ENCODE measurements at places on chromosomes 16 and 17.

- DNase-seq, result no peak
These were observed 1.5 kb downstream of the VPS35 start for GRCh38 chr16:46687486-46687885.

DNA sequence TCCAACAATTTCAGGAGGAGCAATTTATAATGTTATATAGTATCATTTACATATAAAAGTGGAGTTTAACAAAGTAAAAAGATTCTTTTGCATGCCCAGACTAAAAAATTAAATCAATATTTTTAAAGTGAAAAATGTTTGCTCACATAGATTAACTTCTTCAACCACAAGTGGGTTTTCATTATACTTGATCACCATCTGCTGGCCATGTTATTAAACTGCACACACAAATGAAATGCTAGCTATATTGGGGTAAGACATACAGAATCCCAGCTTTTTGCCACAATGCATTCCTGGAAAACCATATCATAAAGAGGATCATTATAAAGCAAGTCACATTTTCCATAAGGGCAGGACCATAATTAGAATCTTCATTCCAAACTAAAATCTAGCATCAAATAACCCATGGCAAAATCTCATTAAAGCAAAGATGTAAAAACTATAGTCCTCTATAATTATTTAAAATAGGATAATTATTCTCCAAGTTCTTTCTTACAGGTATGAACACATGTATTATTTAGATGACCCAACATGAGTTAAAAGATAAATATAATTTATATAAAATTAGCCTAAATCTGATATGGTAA, 26.3 kb downstream of the CEP112 start:
- no peak for DNase-seq

DNA sequence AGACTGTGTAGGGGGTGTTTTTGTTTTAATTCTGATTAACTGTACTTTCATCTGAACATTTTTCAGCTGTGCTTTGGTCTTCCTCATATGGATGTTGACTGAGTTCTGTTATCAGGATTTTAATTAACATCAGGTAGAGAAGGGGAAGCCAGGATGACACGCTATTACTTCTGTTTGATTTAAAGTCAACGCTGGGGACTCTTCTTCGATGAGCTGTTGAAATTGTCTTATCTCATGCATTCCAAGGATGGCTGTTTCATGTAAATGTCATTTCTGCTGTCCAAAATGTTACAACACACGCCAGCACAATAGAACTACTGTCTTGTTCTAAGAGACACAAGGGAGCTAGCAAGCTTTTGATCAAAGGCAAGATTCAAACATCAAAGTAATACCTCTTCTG, 263.3 kb upstream of the CDH5 start:
- DNase-seq, result no peak

DNA sequence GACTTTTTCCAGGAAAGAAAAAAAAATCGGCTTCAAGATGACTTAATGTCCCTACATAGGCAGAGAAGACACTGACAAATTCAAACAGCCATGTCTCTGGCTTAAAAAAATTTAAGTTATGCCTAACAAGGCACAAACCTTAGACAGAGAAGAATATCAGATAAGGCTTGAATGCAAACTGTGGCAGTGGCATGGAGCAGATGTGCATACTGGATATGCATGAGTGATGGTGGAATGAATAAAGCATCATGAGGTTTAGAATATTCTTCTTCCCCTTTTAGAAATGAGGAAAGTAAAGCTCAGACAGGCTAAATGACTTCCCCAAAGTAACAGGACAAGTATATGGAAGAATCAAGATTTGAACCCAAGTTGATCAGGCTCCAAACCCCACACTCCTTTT, 23.2 kb upstream of the WSCD1 start:
- DNase-seq, result no peak

DNA sequence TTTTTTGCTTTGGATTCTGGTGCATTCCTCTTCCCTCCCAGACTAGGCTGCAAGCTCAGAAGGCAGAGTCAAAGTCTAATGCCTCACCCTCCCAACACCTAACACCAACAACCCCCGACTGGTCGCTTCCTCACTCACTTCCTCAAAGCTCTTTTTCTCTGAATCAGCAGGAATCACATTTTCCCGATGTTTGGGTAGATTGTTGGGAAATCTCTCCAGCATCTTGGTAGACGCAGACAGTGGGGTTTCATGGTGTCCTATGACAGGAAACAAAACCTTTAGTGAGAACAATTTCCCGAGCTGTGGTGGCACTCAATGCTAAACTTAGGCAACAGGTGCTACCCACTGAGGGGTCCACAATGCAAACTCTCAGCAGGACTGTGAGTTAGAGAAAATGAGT, 39.9 kb upstream of the ICAM2 start:
- no peak for DNase-seq

DNA sequence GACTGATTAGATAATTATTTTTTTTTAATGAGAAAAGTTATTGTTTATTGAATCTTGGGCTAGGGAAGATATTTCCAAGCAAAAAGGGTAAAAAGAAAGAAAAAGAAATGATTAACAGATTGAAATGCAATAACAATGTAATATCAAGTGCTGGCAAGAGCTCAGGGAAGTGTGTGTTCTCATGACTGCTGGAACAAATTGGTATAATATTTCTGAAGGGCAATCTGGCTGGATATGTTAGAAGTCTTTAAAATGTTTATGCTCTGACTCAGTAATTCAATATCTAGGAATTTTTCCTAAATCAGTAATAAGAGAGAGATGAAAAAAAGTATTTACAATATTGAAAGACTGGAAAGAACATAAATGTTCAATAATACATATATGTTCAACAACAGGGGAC, 7.6 kb upstream of the ZNF624 start:
- DNase-seq, result no peak

DNA sequence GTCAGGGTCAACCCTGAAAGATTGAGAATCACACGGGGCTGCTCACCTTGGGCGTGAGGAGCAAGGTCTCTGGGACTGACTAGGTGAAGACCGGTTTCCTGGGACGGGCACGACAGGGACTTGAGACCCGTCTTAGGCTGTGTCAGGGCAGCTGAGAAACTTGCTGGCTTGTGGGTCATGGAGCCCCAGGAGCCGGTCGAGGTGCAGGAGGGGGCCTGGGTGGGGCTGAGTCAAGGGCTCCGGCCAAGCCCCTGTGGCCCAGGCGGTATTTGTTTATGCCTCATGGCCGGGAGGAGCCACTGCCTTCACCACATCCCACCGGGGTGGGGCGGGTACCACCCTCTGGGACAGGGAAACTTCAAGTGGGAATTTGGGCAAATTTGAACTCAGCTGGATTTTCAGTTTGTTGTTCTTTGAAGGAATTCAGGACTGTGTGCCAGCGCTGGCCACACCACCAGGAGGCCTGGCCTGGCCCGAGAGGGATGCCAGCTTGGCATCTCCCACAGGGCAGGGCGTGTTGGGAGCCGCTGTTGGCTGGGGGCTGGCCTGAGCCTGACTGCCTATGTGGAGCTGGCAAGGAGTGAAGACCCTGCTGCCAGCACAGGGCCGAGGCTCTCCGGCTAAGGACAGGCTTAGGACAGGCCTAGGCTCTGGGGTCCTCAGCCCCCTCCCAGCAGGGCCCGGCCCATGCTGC, 116.1 kb downstream of the METRNL start:
- DNase-seq, result no peak

DNA sequence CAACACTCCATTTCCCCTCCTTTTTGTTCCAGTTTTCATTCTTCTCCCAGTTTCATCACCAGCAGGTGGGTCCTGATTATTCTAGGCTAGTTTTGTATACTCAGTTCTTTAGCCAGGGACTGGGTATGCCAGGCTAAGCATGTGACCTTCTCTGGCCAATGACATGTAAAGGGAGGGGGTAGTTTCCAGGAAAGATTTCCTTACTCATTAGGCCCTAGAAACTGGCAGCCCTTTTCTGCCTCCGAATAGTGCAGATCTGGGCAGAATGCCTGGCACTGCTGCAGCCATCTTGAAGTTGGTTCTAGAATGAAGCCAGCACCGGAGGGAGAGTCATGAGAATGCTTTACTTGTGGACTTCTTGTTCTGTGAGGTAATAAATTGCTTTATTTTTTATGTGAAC, 126.9 kb upstream of the AXIN2 start:
- DNase-seq, result no peak

DNA sequence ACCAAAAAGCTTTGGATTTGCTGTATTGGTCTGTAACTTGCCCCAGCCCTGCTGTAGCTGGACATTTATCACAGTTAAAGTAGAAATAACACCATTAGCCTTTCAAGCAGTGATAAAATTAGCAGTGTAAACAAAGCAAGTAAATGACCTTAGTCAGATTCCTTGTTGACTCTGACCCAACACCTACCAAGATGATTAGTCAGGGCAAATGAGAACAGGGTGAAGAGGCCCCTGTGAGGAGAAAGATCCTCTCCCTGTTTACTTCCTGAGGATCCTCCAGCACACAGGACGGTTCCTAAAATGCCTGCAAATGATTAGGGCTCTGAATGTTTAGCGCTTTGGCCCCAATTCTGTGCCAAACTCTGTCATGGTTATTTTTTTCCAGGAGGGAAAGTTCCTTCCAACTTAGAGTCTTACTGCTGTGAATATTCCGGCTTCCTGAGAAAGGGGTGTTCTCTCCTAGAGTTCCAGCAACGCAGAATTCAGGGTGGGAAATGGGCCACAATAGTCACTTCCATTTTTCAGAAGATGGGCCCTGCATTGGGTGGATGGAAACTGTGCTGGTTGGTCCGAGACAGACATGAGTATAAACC, 259.0 kb upstream of the MYOCD start:
- DNase-seq, result no peak

DNA sequence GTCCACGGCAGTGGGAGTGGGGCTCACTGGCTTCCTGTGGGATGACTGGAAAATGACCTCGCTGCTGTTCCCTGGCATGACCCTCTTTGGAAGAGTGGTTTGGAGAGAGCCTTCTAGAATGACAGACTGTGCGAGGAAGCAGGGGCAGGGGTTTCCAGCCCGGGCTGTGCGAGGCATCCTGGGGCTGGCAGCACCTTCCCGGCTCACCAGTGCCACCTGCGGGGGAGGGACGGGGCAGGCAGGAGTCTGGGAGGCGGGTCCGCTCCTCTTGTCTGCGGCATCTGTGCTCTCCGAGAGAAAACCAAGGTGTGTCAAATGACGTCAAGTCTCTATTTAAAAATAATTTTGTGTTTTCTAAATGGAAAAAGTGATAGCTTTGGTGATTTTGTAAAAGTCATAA, 7.8 kb upstream of the RNF213 start:
- DNase-seq, result peak; percentile 81

GRCh38 chr17:63772801-63773271, 561 bp downstream of the CCDC47 start:
- no peak for DNase-seq

- DNase-seq, result no peak
These were observed 9.6 kb upstream of the SLC38A8 start for GRCh38 chr16:84052071-84052622.

DNA sequence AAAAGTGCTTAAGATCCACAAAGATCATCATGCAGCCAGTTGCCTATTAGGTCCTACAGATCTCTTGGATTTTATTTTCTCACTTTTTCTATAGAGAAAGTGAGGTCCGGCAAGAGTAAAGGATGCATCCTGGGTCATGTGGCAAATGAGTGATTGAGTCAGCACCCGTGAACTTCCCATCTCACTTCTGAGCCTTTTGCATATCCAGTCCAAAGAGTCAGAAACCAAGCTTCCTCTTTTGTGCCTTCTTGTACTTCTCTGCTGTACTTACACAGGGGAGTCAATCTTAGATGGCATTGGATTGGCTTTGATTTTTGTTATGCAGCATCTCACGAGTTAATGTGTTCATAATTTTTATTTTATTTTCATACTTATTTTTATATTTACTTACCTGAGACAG, 114.2 kb upstream of the IRX5 start:
- no peak for DNase-seq

- peak; percentile 29 for DNase-seq
These were observed 630 bp downstream of the ESRP2 start for GRCh38 chr16:68235108-68235886.

DNA sequence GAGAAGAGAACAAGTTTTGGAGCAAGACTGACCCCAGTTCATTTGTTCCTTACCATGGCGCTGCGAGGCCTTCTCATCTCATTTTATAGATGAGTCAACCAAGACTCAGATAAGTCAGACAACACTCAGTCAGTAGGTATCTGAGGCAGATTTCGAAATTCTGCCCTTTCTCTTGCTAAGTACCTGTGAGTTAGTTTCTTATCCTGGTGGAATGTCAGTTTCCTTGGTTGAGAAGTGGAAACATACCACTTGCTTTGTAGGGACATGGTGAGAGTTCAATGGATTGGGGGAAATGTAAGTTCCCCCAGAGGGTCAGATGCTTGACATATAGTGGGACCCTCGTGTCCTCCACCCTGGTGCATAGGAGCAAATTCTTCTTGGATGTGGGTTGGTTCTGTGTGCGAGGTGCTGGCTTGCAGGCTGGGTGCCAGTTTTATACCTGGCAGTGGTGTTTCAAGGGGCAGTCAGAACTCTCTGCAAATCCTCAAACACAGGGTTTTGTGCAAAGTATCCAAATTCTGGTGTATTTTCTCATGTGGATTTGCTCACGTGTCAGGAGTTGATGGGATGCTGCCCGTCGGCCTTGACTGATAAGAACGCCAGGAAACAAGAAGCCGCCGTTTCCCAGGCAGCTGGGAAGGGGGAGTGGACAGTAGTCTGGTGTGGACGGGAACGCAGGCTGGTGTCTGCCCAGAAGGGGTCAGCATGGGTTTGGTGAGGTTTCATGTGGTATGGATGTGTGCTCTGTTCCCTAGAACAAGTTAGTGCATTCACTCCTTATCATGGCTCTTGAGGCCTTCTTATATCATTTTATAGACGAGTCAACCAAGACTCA, 61.1 kb upstream of the CIBAR2 start:
- DNase-seq, result no peak

- DNase-seq, result peak; percentile 53
These were observed 28.2 kb upstream of the ADGRG1 start for GRCh38 chr16:57600048-57600835.

GRCh38 chr16:54326266-54326662, 39.7 kb upstream of the IRX3 start:
- no peak for DNase-seq
